ENCODE measurements at places on chromosomes 5 and 9.

GRCh38 chr5:9441610-9442009, 104.3 kb downstream of the SEMA5A start:
- DNase-seq, result no peak

DNA sequence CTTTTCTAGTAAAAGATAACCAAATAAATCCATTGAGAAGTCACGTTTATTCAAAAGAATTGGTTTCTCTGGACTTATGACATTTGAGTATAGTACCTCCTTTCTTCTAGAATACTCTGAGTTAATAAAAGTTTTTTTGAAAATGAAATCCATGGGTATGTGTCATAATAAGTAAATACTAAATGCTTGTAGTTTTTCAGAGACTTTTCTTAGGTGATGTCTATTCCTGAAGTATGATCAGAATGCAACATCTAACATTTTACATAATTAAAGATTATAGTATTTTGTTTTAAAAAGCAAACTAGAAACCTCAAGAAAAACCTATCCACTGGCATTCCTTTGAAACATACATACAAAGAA, 63.2 kb downstream of the NFIB start:
- no peak for DNase-seq

- no peak for DNase-seq
Measured at GRCh38 chr9:133273819-133274218, 1.2 kb downstream of the ABO start.

GRCh38 chr9:116300360-116300870, 146.8 kb downstream of the PAPPA start:
- DNase-seq, result no peak

GRCh38 chr9:96139592-96140295, 162.2 kb downstream of the HSD17B3 start:
- no peak for DNase-seq

- no peak for DNase-seq
Measured at GRCh38 chr9:122318284-122318683, 52.5 kb upstream of the PTGS1 start.

DNA sequence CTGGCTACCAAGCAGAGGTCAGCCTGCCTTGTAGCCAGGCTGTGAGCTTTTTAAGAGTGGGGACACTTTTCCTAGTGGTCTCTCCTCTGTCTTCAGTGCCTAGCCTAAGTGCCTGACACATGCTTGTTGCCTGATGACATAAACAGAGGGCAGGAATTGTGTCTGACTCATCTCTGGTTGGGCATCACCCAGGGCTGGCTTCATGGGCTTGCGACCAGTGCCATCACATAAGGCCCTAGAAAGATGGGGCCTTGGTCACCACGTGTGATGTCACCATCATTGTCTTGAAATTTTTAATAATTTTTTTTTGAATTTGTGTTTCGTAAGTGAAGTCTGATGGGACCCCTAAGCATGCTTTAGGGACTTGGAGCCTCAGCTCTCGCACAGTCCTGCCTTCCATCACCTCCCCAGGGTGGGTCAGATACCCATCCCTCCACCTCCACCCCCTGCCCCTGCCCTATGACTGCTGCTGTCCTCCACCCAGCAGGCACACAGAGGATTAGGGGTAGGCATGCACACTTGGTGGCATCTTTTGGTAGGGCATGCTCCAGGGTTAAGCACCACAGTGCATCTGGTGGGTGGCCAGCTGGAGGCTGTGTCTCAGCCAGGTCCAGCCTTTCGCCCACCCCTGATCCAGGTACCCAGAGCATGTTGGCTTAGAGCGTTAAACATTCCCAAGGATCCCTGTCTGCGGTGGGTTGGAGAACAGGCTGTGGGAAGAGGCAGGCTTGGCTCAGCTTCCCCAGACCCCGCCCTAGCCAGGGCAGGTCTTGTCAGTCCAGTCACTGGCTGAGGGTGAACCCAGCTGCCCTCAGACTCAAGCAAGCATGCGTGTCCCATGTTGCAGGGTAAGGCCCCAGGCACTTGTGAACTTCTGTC, 80.1 kb upstream of the SH3PXD2B start:
- peak; percentile 83 for DNase-seq

DNA sequence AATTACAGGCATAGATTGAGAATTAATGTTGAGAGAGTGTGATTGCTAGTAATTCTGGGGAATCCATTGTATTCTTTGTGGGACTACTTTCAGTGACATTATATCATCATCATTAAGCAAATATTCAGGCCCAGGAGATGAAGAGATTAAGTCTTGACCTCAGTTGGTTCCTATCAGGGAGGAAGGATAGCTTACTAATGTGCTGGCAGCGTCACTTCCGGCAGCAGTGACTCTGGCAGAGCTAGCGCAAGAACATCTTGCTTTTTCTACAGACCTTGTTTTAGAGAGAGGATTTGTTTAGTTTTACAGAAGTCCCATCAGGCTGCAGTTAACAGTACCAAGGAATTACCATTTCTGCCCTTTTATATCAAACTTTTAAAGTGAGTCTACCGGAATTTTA, 20.3 kb downstream of the OSTF1 start:
- DNase-seq, result no peak
